Upper lobe of left lung (tissue), 6 donors: ENCODE measurements at places on chromosomes 3 and 15. TPM values are rescaled to one million over a fixed set of nuclear protein-coding genes. Genes with fewer than 3 reads are reported as not detected.

LYZL4 gene
- total RNA-seq = not detected

ARHGEF26 gene
- total RNA-seq = 69.8 TPM

MKRN3 gene
- total RNA-seq = not detected

HRG gene
- not detected for total RNA-seq

RARB gene
- total RNA-seq = 4.4 TPM

FBLN2 gene
- total RNA-seq = 46.4 TPM

ADAMTS9 gene
- total RNA-seq = 28.2 TPM

SHC4 gene
- 0.59 TPM for total RNA-seq

PLSCR5 gene
- total RNA-seq = not detected

PYGO1 gene
- total RNA-seq = 7.3 TPM

GOLGA6L4 gene
- total RNA-seq = 3.8 TPM
